Activated naive CD4-positive, alpha-beta T cell treated with anti-CD3 and anti-CD28 coated beads for 36 hours (primary cell): ENCODE measurements at places on chromosomes 3 and 15. TPM values are rescaled to one million over a fixed set of nuclear protein-coding genes. Genes with fewer than 3 reads are reported as not detected.

DNA sequence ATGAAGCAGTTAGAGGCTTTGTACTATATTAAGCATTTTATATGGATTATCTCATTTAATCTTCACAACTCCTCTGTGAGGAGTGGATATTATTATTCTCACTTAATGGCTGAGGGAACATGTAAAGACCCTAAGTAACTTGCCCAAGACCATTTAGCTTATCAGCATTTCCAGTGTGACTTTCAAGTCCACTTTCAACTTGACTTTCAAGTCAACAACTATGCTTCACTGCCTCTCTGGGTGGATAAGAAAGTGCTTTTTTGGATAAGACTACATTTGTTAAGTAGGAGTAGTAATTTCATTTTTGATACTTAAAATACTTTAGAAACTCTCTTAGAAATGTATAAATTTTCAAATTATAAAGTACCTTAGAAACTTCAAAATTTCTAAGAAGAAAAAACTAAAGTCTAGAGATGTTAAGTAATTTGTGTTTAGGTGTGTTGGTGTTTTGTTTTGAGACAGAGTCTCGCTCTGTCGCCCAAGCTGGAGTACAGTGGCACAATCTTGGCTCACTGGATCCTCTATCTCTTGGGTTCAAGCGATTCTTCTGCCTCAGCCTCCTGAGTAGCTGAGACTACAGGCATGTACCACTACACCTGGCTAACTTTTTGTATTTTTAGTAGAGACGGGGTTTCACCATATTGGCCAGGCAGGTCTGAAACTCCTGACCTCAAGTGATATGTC, 71.8 kb downstream of the MINDY2 start:
- DNase-seq, result no peak

DNA sequence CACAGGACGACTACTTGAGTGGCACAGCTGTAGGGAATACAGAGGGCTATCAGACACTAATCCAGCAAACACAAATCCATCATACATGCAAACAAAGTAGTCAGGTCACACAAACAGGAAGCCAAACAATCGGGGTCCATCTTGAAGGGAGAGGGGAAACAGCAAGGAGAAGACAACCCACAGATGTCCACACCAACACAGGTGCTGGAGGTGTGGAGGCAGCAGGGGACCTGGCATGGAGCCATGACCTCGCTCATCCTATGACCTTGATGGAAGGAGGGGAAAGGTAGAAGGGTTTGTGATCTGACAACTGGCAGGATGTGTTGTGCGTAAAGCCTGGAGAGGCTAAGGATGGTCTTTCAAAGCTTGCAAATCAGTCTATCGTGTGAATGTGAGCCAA, 39.9 kb upstream of the SKOR1 start:
- no peak for DNase-seq

DNA sequence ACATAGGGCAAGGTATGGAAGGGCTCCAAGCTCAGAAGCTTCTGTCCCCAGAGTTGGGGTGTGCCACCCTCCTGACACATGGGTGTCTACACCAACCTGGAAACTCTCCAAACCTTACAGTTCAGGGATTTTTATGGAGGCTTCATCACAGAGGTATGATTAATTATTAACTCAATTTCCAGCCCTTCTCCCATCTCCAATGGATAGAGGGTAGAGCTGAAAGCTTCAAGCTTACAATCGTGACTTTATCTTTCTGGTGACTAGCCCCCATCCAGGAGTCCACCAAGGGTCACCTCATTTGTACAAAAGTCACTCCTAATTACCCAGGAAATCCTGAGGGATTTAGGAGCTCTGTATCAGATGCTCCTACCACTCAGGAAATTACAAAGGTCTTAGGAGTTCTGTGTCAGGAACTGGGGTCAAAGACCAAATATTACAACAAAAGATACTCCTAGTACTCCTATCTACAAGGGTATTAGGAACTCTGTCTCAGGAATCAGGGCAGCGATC, 62.7 kb downstream of the TFDP2 start:
- no peak for DNase-seq

- DNase-seq, result no peak
Measured at GRCh38 chr3:180492047-180492446, 109.9 kb upstream of the TTC14 start.

DNA sequence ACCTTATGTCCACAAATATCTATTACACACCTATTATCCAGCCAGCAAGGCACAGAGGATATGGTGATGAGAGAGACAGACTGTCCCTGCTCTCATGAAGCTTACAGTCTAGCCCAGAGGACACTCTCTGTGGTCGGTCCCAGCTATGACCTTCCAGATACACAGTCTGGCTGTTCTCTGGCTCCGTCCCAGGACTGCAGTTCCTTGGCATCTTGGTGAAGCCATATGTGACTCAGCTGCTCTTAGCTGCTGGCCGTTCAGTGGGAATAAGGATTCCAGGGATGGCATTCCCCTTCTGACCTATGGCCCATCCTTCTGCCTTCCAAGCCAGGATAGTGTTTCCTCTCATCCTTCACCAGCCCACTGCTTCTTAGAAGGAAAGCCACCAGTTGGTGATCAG, 30.8 kb downstream of the MEX3B start:
- no peak for DNase-seq

DNA sequence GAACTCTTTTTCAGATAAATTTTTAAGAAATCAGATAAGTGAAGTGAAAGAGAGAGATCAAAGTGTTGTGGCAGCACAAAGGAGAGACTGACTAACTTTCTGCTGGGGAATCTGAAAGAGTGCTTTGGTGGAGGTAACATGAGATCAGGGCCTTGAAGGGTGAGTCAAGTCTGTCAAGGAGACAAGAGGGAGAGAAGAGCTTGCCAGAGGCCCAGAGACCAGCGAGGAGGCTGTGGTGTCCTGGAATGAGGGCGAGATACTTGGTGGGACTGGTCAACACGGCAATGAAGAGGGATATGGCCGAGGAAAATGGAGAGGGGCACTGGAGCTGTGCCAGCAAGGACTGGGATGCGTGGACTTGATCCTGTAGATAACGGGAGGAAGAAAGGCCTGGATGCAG, 4.6 kb downstream of the TADA3 start:
- peak; percentile 69 for DNase-seq

DNA sequence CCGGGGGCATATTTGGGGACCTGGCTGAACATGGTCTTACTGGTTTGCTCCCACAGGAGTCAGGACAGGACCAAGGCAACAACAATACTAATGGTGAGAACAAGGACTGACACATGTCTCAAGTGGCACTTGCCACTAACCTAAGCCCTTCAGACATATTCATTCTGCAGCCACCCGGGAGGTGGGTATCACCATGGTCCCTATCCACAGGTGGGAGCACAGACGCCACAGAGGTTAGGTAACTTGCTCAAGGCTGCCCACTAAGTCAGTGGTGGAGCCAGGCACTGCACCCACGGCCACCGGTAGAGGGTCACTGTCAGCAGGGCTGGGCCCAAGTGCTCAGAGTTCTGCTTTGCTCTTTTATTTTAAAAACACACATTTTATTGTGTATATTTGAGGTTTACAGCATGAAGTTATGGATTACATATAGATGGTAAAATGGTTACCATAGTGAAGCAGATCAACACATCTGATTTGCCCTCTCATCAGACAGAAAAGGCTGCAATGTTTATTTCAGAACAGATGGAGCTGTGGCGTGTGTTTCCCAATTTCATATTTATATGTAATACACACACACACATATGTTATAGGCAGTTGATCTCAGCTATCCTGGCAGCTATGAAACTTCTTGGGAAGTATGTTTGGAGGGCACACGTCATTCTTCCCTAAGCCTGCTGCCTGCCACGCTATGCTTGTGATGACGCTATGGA, 30.0 kb upstream of the SLC41A3 start:
- DNase-seq, result no peak

GRCh38 chr3:8911781-8912180, 51.5 kb downstream of the RAD18 start:
- no peak for DNase-seq

DNA sequence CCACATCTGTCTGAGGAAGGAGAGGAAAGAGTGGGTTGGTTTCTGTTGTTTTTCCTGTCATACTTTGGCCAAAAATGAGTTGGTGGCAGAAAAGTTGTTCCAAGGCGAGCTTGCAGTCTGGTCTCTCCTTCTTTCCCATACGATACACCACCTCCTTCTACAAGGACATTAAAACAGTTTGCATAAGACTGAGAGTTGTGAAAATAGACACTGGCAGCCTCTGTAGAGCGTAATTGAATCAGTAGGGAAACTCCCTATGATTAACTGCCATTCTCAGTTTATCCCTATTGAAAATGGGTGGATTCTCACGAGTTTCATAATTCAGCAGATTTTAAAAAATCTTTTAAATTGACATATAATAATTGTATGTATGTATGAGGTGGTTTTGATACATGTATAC, 3.7 kb upstream of the LSG1 start:
- DNase-seq, result no peak

GRCh38 chr3:87576752-87577151, 300.4 kb upstream of the POU1F1 start:
- DNase-seq, result no peak

- DNase-seq, result peak; percentile 84
Measured at GRCh38 chr3:70120357-70120966, 120.9 kb downstream of the SAMMSON start.

DNA sequence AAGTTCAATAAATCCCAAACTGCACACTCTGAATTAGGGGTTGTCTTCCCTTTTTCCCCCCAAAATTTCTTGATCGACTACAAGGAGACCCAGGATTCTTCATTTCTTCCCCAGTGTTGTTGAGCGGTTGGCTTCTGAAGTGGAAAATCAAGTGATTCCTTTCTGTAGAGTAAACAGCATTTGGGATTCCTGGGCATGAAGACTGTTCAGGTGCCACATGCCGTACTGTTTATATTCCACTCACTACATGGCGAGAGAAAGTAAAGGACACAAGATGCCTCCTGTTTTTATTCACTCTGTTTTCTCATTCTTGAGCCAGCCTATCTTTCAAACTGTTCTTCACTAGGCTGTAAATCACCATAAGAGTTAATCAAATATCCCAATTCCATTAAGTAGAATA, 12.6 kb downstream of the FSTL1 start:
- no peak for DNase-seq

- DNase-seq, result peak; percentile 0
Measured at GRCh38 chr3:46857485-46858341, 5.5 kb downstream of the MYL3 start.

DNA sequence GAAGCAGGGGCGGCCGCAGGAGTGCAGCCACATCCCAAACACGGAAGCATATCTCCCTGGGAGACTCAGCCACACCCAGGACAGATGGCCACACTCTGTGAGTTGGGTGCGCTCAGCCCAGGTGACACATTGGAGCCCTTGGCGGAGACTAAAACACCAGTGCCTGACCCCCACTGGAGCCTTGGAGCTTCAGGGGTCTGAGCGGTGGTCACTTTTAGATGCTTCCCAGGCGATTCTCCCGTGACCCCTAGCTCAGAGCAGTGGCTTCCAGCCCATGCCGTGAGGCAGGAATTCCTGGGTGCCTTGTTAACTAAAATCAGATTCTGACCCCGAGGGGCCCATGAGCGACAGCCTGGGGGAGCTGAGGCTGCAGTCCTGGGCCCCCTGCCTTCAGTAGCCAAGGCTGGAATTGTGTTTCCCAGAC, 54.5 kb downstream of the PLXNA1 start:
- no peak for DNase-seq

Gene C3orf85
- total RNA-seq, result not detected

Gene ILDR1
- not detected for total RNA-seq

Gene STAB1
- total RNA-seq, result 0.17 TPM

Gene GRK7
- total RNA-seq, result not detected

Gene POLR2M
- 107 TPM for total RNA-seq

Gene ISG20
- 51.2 TPM for total RNA-seq

Gene RGMA
- 0.69 TPM for total RNA-seq

Gene CCR8
- total RNA-seq, result not detected

Gene SLC51A
- total RNA-seq, result not detected

Gene NEDD4
- total RNA-seq, result 29.1 TPM
